ENCODE measurements at places on chromosomes 1 and 21. TPM values are rescaled to one million over a fixed set of nuclear protein-coding genes. Genes with fewer than 3 reads are reported as not detected.

GRCh38 chr1:222893255-222893654 lies 78.4 kb downstream of the DISP1 start:
- H3K36me3 ChIP-seq, result peaks cover 2% of the 10 kb centered on the region
- H3K4me1 ChIP-seq, result no peaks in the 10 kb centered on the region
- no peak overlapping the region for H3K27ac ChIP-seq
- no peaks in the 10 kb centered on the region for H3K27me3 ChIP-seq
- DNase-seq, result no peak

The CYP4A22 gene
- total RNA-seq, result not detected

- no peak overlapping the region for H3K4me3 ChIP-seq
- H3K27ac ChIP-seq, result no peak overlapping the region
- no peak for DNase-seq
- H3K27me3 ChIP-seq, result no peaks in the 10 kb centered on the region
These were observed 20.8 kb upstream of the TENT5C start for GRCh38 chr1:117585086-117585485.

DNA sequence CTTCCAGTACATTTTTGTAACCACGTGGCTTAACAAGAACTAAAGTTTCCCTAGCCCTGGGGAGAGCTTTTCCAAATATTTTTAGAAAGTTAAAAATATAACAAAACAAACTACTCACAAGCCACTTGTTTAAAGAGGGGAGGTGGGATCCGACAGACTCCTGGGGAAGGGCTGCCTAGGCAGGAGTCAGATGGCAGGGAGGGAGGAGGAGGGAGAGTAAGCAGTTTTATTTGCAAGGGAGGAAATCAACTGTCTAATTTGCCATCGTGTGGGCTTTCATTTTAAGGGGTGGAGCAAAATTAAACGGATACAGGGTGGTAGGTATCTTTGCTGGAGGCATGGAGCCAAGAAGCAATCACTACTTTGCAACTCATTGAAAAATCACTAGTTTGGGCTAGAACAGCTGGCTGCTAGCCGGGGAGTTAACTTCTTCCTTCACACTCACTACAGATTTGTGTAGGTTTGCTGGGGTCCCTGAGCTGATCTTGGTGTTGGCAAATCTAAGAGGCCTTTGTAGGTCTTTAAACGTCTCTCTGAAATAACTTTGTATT lies 8.8 kb downstream of the BARHL2 start:
- no peaks in the 10 kb centered on the region for H3K36me3 ChIP-seq
- no peak overlapping the region for H3K4me3 ChIP-seq
- H3K4me1 ChIP-seq, result peaks cover 12% of the 10 kb centered on the region
- peaks cover 77% of the 10 kb centered on the region for H3K27me3 ChIP-seq
- DNase-seq, result no peak

The KIF26B gene
- 0.96 TPM for total RNA-seq

The BECN2 gene
- total RNA-seq, result not detected

DNA sequence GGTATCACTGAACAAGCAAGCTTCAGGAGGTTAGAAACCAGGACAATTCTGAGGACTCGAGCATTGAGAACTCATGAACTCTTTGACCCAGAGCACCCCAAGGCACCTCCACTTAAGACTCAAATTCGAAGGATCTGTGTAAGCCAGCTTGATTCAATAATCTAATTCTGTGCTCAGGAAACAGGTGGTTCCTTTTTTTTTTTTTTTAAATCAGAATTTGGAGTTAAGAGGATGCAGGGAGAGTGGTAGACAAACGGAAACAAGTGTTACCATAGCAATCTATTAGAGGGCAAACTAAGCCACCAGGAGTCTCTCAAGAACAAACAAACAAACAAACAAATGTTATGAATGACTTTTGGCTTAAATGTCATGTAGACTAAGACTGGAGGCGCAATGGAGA lies 53.8 kb upstream of the DPH5 start:
- no peak overlapping the region for H3K27ac ChIP-seq
- no peak for DNase-seq
- H3K27me3 ChIP-seq, result no peaks in the 10 kb centered on the region
- peaks cover 10% of the 10 kb centered on the region for H3K36me3 ChIP-seq

Measured in natural killer cell (primary cell).